HT1080 (cell line): ENCODE measurements at places on chromosomes 3 and 15.
A peak's percentile ranks its signal among the peaks of the same experiment; 100 is the strongest.

- DNase-seq: no peak
Measured at GRCh38 chr15:60683156-60683555, 204.2 kb upstream of the ICE2 start.

GRCh38 chr3:23647706-23648258, 158.0 kb upstream of the UBE2E1 start:
- no peak for DNase-seq

GRCh38 chr3:72082776-72083462, 298.0 kb upstream of the PROK2 start:
- DNase-seq: no peak

- peak; percentile 51 for DNase-seq
Measured at GRCh38 chr3:50370594-50370993, 11.3 kb upstream of the TMEM115 start.

DNA sequence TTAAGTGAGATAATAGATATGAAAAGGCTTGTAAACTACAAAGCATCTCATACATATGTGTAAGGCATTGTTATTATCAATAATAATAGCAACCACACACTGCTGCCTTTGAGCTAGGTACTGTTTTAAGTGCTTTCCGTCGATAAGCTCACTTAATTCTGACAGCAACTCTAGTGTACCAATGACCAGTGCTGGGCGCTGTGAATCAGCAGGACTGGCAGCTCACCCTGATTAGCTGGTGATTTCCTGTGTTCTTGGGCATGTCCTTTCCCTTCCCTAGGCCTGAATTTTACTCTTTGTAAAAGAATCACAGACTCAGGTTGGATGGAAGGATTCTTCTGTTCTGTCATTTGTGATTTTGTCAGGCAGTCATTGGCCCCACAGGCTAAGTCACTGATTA, 215.6 kb downstream of the LPP start:
- peak; percentile 27 for DNase-seq

DNA sequence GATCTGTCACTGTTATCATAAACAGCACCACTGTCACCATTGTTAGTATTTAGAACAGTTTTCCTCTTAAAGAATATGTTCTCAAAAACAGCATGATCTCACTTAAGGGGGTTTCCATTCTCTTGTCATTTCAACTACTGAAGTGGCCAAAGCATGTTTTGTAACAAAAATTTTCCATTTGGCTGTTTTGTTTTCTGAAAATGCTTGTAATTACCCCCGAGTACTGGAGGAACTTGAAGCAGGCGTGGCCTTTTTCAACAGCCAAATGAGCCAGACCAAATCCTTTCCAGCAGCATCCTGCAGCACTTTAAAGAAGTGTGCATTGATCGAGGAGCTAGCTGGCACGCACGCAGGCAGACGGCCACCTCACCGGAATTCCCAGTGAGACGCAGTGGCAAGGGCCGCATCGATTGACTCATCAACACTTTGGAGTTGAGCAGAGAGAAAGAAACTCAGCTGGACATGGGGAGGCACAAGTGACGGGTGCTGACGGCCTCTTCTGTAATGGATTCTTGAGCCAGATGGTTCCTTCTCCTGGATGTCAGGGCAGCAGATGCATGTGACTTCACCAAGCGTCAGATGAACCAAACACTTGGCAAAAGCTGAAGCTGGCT, 234.3 kb upstream of the IGF1R start:
- DNase-seq: peak; percentile 7

- DNase-seq: no peak
Measured at GRCh38 chr3:16886303-16886683, 1.5 kb downstream of the PLCL2 start.

DNA sequence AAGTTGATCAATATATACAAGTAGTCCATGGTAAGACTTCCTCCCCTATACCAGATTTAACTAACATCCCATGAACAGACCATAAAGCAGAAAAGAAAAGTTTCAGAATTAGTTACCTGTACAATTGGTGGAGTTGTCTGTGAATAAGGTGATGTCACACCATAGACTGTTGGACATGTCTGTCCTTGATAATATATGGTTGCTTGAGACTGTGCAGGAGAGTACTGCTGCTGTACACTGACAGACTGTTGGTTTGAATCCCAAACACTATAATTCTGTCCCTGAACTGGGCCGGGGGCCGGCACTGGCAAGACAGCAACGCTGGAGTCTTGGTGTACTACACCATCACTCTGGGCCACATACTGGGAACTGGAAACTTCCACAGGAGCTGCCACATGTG, 77.2 kb downstream of the NBEAL2 start:
- DNase-seq: no peak

- DNase-seq: peak; percentile 52
Measured at GRCh38 chr15:44788748-44789147, 52.4 kb downstream of the TRIM69 start.

DNA sequence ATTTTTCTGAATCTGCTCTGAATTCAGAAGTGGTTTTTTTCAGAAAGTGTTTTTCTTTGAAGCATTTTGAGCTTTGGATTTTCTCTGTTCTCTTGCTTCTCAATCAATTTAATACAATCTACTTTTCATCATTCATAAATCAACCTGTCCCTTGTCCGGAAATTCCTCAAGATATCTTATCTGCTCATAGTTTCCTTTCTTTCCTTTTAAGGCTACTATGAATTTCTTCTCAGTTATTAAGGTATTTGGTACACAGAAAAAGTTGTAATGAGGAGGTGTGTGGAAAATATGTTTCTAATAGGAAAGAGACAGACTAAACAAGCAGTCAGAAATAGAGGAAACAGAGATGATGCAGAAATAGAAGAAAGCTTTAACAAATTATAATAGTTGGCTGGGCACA, 14.4 kb downstream of the CGGBP1 start:
- DNase-seq: no peak

DNA sequence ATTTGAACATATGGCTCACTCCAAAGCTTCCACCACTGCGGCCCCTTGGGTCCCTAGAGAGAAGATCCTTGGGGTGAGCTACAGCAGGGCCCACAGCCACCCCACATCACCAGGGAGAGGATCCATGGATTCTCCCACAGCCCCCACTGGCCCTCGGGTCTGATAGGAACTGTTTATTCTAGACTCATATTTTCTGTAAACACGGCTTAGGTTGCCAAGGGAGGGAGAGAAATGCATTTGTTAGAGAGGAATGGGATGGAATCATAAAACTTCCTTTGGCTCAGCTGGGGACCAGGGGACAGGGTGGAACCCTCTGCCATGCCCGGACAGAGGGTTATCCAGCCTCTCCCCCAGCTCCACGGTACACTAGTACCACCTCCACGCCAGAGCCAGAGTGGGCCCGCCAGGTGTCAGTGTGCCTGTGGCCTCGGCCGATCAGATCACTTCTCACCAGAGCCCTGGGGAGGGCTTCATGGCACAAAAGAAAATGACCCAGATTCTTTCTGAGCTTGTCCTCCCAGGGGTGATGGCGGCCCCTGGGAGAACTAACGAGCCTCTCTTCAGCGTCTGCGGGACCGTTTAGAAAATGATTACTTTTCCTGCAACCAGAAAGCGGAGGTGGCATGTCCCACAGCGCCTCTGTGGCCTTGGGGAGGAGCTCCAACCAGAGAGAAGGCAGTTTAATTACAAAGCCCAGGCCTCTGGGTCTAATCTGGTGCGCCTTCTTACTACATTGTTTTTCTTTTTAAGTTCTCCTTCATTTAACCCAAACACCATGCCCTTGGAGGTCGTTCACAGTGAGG, 33.7 kb downstream of the ADCY5 start:
- DNase-seq: no peak

- DNase-seq: no peak
Measured at GRCh38 chr3:55654123-55654760, 167.1 kb upstream of the WNT5A start.

DNA sequence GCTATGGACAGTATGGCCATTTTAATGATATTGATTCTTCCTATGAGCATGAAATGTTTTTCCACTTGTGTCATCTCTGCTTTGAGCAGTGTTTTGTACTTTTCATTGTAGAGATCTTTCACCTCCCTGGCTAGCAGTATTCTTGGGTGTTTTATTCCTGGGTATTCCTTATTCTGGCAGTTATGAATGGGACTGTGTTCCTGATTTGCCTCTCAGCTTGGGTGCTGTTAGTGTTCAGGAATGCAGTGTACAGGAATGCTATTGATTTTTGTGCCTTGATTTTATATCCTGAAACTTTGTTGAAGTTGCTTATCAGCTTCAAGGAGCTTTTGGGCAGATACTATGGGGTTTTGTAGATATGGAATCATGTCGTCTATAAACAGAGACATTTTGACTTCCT, 49.5 kb upstream of the CTXND1 start:
- no peak for DNase-seq

DNA sequence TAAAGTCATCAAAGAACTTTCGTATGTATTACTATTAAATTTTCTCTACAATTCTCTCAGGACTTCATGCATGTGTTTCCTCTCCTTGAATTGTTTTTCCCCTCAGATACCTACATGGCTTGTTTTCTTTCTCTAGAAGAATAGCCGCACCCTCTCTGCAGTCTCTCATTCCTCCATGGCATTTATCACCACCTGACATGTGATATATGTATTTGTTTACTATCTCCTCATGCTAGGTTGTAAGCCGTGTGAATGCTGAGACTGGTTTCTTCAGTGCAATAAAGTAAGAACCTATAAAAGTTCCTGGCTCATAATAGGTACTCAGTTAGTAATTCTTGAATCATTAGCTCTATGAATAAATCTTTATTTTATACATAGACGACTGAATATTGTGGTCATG, 149.2 kb downstream of the CNTN4 start:
- no peak for DNase-seq

DNA sequence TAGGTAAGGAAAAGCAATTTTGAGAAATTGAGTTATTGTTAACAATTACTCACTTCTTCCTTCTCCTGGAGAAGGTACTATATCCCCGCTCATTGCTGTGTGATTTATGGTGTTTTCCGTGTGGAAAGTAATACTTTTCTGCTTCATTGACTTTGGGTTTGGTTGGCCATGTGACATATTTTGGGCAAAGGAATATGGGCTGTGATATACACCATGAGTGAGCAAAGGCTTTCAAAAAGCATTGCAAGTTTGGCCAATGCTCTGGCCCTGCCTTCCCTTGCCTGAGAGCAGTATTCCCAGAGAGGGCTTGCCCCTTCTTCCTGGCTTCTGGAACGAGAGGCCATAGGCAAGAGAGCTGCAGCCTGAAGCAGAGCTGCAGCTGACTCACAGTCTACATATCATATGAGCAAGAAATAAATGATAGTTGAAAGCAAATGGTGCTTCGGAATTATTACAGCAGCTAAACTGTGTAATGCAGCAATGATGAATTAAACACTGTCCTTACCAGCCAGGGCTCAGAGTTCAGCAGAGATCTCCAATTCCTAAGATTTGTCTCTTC, 216.8 kb upstream of the CD96 start:
- no peak for DNase-seq

GRCh38 chr3:46714728-46715506, 2.8 kb downstream of the PRSS50 start:
- no peak for DNase-seq

GRCh38 chr3:85790445-85791030, 831.7 kb downstream of the CADM2 start:
- DNase-seq: no peak

DNA sequence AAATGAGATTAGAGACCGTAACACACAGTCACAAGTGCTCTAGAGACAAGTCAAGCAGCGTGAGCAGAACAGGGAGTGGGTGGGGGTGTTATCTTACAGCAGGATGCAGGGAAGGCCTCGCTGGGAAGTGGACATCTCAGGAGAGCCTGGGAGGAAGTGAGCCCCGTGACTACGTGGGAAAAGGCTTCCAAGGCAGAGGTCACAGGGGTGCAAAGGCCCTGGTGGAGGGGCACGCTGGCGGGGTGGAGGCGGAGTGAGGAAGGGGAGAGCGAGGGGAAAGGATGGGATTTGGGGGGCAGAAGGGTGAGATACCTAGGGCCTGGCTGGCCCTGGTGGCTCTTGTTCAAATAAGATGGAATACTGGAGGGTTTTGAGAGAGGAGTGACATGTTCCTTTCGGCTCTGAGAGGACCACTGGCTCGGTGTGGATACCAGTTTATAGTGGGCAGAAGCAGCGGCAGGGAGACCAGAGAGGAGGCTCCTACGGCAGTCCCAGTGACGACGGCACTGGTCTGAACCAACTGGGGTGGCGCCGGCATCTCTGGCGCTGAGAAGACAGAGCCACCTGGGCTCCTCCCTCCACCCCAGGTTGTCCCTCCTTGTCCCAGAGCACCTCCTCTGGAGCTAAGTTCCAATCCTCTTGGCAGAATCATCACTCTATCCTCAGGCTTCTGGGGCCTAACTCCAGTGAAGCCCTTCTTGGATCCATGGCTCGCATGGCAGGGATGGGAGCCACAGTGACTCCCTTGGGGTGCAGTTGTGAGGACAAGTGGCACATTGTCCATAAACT, 266.2 kb upstream of the LYSMD4 start:
- DNase-seq: no peak

DNA sequence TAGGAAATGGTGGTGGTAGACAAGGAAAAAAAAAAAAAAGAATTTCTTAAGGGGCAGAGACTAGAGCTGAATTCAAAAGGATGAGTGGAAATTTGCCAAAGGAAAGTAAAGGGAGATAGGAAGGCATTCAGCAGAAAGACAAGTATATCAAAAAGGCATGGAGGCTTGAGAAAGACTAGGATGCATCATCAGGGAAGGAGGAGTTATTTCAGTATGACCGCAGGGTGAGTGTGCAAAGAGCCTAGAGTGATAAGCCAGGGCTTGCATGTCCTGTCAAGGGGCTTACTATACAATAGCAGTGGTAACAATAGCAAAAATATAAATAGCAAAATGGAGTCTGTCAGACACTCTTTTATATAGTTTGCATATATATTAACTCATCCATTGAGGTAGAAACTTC, 112.0 kb downstream of the FRMD4B start:
- peak; percentile 50 for DNase-seq

DNA sequence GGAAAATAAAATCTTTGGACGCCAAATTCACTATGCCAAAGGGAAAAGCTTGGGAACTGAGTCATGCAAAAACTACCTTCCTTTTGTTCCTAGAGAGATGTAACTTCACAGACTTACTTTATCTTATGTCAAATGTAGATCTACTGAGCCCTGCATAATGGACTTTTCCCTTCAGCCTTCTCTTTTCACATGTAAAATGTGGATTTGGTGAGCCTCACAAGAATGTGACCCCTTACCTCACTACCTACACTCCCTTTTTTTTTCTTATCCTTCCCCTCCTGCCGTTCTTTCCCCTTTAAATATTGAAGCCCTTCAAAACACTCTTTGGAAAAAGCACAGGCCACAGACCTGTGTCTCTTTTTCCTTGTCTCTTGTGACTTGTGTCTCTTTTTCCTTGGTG, 14.0 kb upstream of the PCCB start:
- DNase-seq: no peak

GRCh38 chr15:74392451-74392830, 25.0 kb upstream of the CYP11A1 start:
- no peak for DNase-seq

GRCh38 chr15:79878078-79878705, 18.6 kb downstream of the MTHFS start:
- DNase-seq: no peak
